ENCODE measurements at places on chromosomes 7 and 10.

DNA sequence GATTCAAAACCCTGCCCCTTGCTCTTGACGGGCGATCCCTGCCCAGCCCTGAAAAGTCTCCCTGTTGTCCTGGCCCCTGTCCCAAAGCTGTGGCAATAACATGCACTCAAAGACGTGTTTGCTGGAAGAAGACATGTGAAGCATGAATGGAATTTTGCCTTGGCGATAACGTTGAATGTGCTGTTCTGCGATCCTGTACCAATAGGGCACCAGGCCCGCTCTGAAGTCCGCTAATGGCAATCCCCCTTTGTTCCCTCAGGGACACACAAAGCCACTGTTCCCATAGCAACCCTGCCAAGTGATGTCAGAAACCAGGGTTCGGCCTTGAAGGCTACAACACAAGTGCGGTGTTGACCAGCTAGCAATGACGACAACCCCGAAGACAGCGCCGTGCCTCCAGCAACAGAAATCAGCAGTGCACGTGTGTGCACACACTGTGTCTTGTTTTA, 284.6 kb downstream of the KLF6 start:
- H3K4me3 ChIP-seq, result no peak overlapping the region
- peaks cover 7% of the 10 kb centered on the region for H3K27me3 ChIP-seq
- DNase-seq, result no peak
- no peak overlapping the region for H3K27ac ChIP-seq

DNA sequence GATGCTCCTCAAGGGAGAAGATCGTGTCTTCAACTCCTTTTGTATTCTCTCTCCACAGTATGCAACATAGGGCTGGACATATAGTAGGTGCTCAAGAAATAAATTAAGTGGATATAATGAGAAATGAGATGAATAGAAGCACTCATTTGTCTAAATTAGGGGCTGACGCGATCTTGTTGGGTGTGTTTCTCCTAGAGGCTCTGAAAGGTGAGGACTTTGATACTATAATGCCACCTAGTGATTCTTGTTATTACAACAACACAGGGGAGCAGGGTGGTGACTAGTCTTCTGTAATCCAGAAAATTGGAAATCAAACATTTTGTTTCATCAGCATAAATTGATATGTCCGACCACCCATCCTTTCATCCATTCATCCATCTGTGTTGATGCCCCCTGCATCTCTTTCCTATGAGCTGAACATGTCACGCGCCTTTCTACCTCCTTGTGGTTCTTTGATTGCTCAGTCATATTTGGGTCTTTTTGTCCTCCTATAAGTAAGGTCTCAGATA, 3.5 kb upstream of the CFAP58 start:
- H3K4me1 ChIP-seq, result peaks cover 31% of the 10 kb centered on the region
- no peak for DNase-seq
- no peak overlapping the region for H3K4me3 ChIP-seq
- H3K27me3 ChIP-seq, result no peaks in the 10 kb centered on the region
- no peak overlapping the region for H3K27ac ChIP-seq

DNA sequence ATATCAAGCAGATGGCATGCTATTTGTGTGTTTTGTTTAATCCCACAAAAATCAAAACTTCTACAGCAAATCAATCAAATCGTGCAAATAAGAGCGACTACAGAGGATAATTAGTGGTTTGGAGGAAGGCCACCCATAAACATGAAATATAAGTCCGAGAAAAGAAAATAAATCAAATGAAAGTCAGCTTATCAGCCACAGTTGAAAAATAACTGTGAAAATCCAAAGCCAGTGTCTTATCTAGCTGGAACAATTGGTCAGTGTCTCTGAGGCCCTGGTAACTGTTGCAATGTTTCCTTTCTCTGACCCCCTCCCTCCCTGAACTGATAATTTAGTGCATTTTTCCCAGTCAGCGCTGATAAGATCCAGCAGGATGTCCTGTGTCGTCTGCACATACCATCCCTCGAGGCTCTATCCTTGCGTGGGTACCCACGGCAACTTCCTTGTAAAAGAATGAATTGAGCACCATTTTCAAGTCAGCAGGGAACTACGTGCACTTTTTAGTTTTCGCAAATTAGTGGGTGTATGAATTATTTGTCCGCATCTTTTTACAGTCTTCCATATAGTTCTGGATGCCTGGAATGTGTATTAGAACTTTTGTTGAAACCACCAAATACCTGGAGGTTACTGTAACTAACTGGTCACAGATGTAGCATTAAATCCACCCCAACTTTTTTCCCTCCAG, 10.8 kb upstream of the JCAD start:
- no peaks in the 10 kb centered on the region for H3K36me3 ChIP-seq
- H3K4me3 ChIP-seq, result no peak overlapping the region
- H3K27ac ChIP-seq, result no peak overlapping the region
- DNase-seq, result no peak

DNA sequence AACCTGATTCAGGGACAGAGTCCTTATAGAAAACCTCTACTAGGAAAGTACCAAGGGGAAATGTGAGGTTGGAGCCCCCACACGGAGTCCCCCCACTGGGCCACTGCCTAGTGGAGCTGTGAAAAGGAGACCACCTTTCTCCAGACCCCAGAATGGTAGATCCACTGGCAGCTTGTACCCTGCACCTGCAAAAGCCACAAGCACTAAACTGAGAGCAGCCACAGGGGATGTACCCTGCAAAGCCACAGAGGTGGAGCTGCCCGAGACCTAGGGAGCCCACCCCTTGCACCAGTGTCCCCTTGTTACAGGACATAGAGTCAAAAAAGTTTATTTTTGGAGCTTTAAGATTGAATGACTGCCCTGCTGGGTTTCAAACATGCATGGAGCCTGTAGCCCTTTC, 87.2 kb upstream of the KCNMA1 start:
- H3K27me3 ChIP-seq, result peaks cover 5% of the 10 kb centered on the region
- no peaks in the 10 kb centered on the region for H3K4me1 ChIP-seq
- no peak for DNase-seq
- H3K4me3 ChIP-seq, result no peak overlapping the region
- no peaks in the 10 kb centered on the region for H3K36me3 ChIP-seq
- H3K27ac ChIP-seq, result no peak overlapping the region

DNA sequence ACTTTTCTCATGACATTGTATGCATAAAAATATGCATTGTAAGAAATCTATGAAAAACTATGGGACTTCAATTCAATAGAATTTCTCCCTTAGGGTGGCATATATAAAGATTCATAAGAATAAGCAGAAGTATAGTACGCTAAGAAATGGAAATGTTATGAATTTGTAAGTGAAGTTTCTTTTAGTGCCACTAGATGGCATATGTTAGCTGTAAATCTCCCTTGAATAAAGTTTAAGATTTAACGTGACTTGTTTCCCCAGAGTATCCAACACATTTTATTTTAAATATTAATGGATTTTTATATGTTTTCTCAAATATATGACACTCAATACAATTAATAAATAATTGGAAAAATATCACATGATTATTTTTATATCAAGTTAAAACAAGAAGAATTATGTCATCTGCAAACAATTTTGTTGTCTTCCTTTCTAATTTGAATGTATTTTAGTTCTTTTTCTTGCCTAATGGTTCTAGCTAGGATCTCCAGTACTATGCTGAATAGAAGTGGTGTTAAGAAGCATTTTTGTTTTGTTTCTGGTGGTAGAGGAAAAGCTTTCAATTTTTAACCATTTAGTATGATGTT, 287.2 kb downstream of the HGF start:
- H3K27ac ChIP-seq, result no peak overlapping the region
- DNase-seq, result no peak
- no peaks in the 10 kb centered on the region for H3K4me1 ChIP-seq
- no peak overlapping the region for H3K4me3 ChIP-seq
- no peaks in the 10 kb centered on the region for H3K27me3 ChIP-seq

DNA sequence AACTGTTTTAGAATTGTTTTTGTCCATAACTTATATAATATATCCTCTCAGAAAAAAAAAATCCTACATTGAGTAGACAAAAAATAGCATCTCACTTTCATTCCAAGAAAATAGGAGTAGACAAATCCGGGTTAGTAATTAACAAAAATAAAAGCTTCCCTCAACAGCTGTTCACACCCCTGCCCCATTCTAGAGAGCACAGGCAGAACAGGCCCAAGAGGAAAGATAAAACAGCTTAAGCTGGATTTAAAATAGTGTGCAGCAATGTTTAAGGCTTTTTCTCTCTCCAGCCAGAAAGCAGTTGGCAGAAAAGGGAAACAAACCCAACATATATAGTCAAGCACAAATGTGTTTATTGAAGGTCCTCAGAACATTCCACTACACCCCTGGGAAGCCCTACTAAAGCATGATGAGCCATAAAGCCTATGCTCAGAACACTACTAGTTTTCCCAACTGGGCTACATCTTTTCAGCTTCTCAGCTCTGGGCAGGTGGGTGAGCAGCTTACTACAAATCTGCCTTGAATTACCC, 189.9 kb downstream of the MTERF1 start:
- no peaks in the 10 kb centered on the region for H3K27me3 ChIP-seq
- no peak overlapping the region for H3K4me3 ChIP-seq

DNA sequence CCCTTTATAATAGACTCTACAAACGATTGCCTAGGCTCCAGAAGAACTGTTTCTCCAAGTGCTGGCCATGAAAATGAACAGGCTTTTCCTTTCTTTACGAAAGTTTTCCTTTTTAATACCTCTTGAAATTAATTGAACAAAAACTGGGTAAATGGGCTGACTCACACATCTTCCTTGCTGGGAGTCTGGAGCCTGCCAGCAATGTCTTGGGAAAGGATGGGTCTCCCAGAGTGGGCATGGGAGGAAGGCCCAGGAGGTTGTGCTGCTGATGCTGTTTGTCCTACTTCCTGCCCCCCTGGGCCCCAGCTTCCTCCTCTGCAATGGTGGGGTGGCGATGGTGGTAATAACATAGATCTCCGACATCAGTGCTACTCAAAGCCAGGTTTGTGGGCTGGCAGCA, 174.1 kb downstream of the RPS24 start:
- no peak overlapping the region for H3K4me3 ChIP-seq
- no peaks in the 10 kb centered on the region for H3K36me3 ChIP-seq
- peaks cover 2% of the 10 kb centered on the region for H3K27me3 ChIP-seq
- H3K4me1 ChIP-seq, result no peaks in the 10 kb centered on the region
- no peak overlapping the region for H3K27ac ChIP-seq

Data from activated B cell treated with CpG ODN at 0.5 μM for 24 hours (primary cell).